ENCODE measurements at places on chromosomes 1 and 21. TPM values are rescaled to one million over a fixed set of nuclear protein-coding genes. Genes with fewer than 3 reads are reported as not detected.

DNA sequence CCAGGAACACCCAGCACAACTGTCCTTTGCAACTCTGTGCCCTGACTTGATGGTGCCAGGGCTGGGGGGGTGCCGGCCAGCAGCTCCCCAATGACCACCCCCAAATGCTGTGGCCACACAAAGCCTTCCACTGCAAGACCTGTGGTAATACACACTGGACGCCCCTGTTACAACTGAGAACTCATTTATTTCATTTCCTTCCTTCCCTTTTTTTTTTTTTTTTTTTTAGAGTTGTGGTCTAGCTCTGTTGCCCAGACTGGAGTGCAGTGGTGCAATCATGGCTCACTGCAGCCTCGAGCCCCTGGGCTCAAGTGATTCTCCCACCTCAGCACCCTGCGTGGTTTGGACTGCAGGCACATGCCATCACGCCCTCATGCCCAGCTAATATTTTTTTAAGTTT is 25.2 kb downstream of the TP73 start:
- no peaks in the 10 kb centered on the region for H3K36me3 ChIP-seq
- peaks cover 9% of the 10 kb centered on the region for H3K27me3 ChIP-seq
- no peak overlapping the region for H3K27ac ChIP-seq

GRCh38 chr1:64567426-64568170 is 97.7 kb downstream of the CACHD1 start:
- DNase-seq: no peak
- no peaks in the 10 kb centered on the region for H3K27me3 ChIP-seq
- no peak overlapping the region for H3K4me3 ChIP-seq
- no peak overlapping the region for H3K27ac ChIP-seq
- no peaks in the 10 kb centered on the region for H3K4me1 ChIP-seq
- H3K36me3 ChIP-seq: no peaks in the 10 kb centered on the region

DNA sequence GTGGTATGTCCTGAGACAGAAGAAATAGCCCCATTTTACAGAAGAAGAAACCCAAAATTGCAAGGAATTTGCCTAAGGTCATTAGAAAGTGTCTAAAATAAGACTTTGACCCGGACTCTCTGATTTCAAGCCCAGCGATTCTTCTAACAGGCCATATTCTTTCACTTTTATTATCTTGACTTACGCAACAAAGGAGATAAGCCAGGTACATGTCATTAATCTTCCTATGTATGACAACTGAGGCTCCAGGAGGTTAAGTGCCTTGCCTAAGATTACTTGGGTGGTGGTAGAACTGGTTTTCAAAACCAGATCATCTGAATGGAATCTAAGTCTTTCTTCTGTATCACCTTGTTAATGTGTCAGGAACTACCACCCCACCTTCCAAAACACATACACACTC is 124.3 kb downstream of the PBX1 start:
- H3K27ac ChIP-seq: no peak overlapping the region
- no peak overlapping the region for H3K4me3 ChIP-seq
- no peaks in the 10 kb centered on the region for H3K27me3 ChIP-seq
- H3K36me3 ChIP-seq: peaks cover 4% of the 10 kb centered on the region

- H3K27ac ChIP-seq: peak overlapping the region; percentile 19
- no peak overlapping the region for H3K4me3 ChIP-seq
- peaks cover 21% of the 10 kb centered on the region for H3K4me1 ChIP-seq
- H3K36me3 ChIP-seq: no peaks in the 10 kb centered on the region
- peak; percentile 60 for DNase-seq
Observed at GRCh38 chr1:71031426-71031825, 16.2 kb downstream of the PTGER3 start.

DNA sequence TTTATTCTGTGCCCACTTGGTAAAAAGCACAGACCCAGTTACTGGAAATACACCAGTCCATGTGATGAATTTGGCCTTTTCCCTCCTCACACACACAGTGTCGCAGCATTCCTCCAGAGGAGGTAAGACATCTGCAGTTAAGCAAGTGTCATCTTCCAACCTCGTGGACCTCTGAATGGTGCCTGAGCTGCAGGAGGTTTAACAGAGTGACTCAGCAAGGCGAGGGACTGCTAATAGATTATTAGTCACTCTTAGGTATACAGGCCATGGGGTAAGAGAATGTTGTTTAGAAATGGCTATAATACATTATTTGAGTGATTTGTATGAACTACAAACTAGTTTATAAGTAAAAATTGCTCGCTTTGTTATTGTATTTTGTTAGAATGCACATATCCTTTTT is 8.6 kb upstream of the LRRC8B start:
- no peak overlapping the region for H3K27ac ChIP-seq
- no peaks in the 10 kb centered on the region for H3K36me3 ChIP-seq
- no peak overlapping the region for H3K4me3 ChIP-seq
- H3K4me1 ChIP-seq: peaks cover 9% of the 10 kb centered on the region

DNA sequence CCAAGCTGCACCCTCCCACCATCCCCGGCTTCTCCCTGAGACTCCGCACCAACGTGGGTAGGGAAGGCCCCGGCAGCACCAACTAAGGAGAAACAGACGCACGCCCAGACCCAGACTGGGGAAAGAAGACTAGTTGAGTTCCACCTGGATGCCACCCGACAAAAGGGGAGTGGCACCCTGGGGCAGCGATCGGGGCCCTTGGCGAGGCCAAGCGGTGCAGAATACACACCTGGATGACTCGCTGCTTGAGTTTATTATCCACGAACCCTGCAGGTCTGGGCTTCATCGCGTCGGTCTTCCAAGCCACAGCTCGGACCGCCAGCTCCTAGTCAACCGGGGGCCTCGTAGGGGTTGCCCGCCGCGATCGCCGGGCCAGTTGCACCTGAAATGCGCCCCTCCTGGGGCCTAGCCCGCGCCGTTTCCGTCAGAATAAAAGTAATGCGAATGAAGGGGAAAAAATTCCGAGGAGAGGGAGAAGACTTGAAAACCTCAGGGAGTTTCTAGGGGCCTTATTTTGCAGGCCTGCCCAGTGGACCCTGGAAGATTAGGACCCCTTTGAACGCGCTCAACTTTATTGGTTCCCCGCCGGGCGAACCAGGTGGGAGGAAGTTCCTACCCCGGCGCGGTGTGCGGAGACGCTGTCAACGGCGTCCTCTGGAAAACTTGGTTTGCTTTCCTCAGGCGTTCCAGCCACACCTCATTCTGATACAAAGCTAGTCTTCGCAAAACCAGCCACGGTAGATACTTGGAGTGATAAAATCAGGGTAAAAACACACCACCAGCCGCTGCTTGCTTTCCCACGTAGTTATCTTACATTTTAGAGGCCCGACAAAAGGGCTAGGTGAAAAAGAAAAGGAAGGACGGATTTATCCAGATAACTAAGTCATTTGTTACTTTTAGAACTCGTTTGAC is at the start of gene NVL:
NVL (minus strand) TSS at position 331 of the 912 bp plus-strand sequence; CDS start at position 286, 45 bp downstream.
- peak; percentile 96 for DNase-seq
- H3K4me3 ChIP-seq: peak within 1 kb of the TSS; percentile 99
- H3K27ac ChIP-seq: peak within 1 kb of the TSS; percentile 88

DNA sequence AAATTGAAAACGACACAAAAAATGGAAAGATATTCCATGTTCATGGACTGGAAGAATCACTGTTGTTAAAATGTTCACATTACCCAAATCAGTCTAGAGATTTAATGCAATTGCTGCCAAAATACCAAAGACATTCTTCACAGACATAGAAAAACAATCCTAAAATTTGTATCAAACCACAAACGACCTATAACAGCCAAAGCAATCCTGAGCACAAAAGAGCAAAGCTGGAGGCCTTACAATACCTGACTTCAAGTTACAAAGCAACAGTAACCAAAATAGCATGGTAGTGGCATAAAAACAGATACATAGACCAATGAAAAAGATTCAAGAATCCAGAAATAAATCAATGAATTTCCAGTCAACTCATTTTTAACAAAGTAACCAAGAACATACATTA is 1077.3 kb downstream of the KCNT2 start:
- peaks cover 7% of the 10 kb centered on the region for H3K4me1 ChIP-seq
- H3K27me3 ChIP-seq: no peaks in the 10 kb centered on the region
- H3K27ac ChIP-seq: no peak overlapping the region
- H3K4me3 ChIP-seq: no peak overlapping the region
- no peaks in the 10 kb centered on the region for H3K36me3 ChIP-seq

GRCh38 chr1:226212545-226212944 is 10.9 kb upstream of the MIXL1 start:
- no peaks in the 10 kb centered on the region for H3K4me1 ChIP-seq
- H3K4me3 ChIP-seq: no peak overlapping the region
- H3K27me3 ChIP-seq: no peaks in the 10 kb centered on the region
- H3K36me3 ChIP-seq: no peaks in the 10 kb centered on the region
- no peak overlapping the region for H3K27ac ChIP-seq
- no peak for DNase-seq

DNA sequence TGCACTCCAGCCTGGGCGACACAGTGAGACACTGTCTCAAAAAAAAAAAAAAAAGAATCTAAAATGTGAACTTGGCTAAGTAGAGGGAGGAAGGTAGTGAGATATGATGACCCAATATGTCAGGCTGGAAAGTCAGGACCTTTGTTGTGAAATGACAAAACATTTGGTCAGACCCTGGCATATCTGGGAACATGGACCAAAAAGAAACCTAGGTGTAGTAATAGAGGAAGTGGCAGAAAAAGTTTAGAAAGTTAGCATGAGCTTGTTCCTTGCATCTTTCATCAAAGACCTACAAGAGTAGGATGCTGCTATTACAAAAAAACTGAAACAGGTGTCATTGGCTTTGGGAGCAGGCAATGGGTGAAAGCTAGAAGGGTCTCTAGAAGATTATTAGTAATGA is 7.3 kb upstream of the S100A3 start:
- peaks cover 17% of the 10 kb centered on the region for H3K4me1 ChIP-seq
- DNase-seq: no peak
- H3K27me3 ChIP-seq: no peaks in the 10 kb centered on the region
- no peak overlapping the region for H3K4me3 ChIP-seq

DNA sequence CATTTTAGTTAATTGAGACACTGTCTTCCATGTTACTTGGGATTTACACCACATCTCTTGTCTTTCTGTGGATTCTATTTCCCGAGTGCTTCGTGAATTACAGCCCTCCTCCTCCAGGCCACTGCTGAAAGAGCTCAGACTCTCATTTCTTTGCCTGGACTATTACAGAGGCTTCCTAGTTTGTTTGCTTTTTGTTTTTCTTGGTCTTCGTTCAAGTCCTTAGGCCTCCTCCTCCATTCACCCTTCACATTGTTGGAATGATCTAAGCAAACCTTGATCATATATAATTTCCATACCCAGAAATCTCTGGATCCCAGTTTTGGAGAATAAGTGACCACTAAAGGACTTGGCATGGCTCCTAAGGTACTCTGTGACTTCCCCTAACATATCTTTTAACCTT is 94.1 kb downstream of the CNIH3 start:
- H3K27ac ChIP-seq: no peak overlapping the region
- no peaks in the 10 kb centered on the region for H3K36me3 ChIP-seq
- H3K27me3 ChIP-seq: no peaks in the 10 kb centered on the region
- H3K4me3 ChIP-seq: no peak overlapping the region
- peaks cover 13% of the 10 kb centered on the region for H3K4me1 ChIP-seq
- no peak for DNase-seq

DNA sequence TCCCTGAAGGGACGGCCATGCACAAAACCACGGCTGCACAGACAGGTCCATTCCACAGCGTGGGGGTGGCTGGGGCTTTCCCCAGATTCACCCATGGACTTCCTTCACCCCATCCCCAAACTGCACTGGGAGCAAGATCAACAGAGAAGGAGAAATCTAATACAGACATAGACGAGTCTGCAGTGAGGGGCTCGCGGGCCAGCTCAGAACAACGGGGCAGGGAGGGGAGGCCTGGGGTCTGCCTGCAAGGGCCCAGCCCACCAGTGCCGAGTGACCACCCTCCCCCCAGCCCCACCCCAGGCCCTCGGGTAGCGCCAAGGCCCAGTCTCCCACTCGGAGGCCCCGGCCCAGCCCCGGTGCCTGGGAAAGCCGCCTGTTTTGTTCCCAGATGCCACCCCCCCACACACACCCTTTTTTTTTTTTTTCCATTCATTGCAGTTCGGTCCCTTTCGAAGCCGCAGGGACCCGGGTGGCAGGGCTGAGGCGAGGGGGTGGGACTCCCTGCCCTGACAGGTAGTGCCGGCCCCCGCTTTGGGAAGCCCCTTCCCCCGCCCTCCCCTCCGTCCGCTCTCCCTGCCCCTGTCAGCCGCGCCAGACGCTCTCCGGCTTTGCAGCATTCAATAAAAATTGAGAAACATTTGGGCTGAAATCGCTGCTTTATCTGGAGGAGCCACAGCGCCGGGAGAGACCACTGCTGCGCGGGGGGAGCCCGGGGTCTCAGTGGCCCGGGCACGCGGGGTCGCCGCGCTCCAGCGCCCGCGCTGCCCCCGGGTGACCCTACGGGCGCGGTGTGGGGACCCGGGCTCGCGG is 543 bp upstream of the EPHB2 start:
- no peaks in the 10 kb centered on the region for H3K36me3 ChIP-seq
- no peak overlapping the region for H3K27ac ChIP-seq
- peak overlapping the region; percentile 67 for H3K4me3 ChIP-seq
- DNase-seq: peak; percentile 81
- no peaks in the 10 kb centered on the region for H3K4me1 ChIP-seq

GRCh38 chr1:201850053-201850397 is 21.1 kb downstream of the IPO9 start:
- H3K27ac ChIP-seq: peak overlapping the region; percentile 59
- peaks cover 27% of the 10 kb centered on the region for H3K36me3 ChIP-seq
- peaks cover 36% of the 10 kb centered on the region for H3K4me1 ChIP-seq
- H3K27me3 ChIP-seq: no peaks in the 10 kb centered on the region
- peak overlapping the region; percentile 23 for H3K4me3 ChIP-seq

DNA sequence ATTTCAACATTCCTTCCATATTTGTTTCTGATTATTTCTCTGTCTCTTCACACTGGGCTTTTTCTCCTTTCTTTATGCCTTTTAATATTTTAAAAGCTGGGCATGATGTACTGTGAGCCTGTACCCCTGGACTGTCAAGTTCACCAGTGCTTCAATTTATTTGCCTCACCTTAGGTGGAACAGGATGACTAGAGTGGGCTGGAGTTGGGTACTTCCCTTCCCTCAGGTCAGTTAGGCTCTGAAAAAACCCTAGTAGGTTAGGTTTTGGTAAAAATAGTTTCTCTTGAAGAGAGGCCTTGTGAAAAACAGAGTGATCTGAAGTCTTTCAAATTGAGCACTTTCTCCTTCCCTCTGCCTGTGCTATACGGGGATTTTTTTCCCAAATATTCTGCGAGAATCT is 163.0 kb upstream of the LYPLAL1 start:
- H3K27ac ChIP-seq: no peak overlapping the region
- H3K36me3 ChIP-seq: no peaks in the 10 kb centered on the region
- no peak overlapping the region for H3K4me3 ChIP-seq
- H3K27me3 ChIP-seq: no peaks in the 10 kb centered on the region
- no peaks in the 10 kb centered on the region for H3K4me1 ChIP-seq
- no peak for DNase-seq

- H3K4me3 ChIP-seq: no peak overlapping the region
- no peak for DNase-seq
- H3K27me3 ChIP-seq: no peaks in the 10 kb centered on the region
- no peaks in the 10 kb centered on the region for H3K36me3 ChIP-seq
- H3K4me1 ChIP-seq: no peaks in the 10 kb centered on the region
Observed at GRCh38 chr1:35756064-35756463, 13.7 kb downstream of the CLSPN start.

Gene FUCA1
- total RNA-seq: 15.4 TPM

Gene LCE1E
- not detected for total RNA-seq

Gene LCE1B
- total RNA-seq: not detected

Gene CLIC6
- not detected for total RNA-seq

Gene RIMS3
- total RNA-seq: not detected

Gene LMX1A
- total RNA-seq: not detected

Gene KCNK1
- 6.7 TPM for total RNA-seq

Gene LIN28A
- total RNA-seq: not detected

Gene FMN2
- 141 TPM for total RNA-seq
